ENCODE measurements at places on chromosomes 16 and 17.

GRCh38 chr16:1765826-1766225 lies 5.5 kb downstream of the NME3 start:
- no peak for DNase-seq

GRCh38 chr17:44219108-44219615 lies 313 bp downstream of the UBTF start:
- DNase-seq: peak; percentile 68

GRCh38 chr17:50676065-50676975 lies 31.4 kb downstream of the ANKRD40 start:
- DNase-seq: no peak

- DNase-seq: no peak
Measured at GRCh38 chr16:49964316-49964715, 60.7 kb upstream of the CNEP1R1 start.

DNA sequence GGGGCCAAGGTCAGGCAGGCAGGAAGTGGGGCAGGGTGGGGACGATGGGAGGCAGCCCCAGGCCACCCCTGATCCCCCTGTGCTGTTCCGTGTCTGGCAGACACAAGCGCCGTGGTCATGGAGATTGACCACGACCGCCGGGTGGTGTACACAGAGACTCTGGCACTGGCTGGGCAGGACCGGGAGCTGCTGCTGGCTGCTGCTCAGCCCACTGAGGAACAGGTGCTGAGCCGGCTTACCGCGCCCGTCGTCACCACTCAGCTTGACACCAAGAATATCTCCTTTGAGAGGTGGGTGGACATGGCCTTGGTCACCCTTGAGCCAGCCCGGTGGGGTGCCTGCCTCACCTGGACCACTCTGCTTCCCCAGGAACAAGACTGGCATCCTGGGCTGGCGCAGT lies 13.7 kb downstream of the CORO6 start:
- no peak for DNase-seq

DNA sequence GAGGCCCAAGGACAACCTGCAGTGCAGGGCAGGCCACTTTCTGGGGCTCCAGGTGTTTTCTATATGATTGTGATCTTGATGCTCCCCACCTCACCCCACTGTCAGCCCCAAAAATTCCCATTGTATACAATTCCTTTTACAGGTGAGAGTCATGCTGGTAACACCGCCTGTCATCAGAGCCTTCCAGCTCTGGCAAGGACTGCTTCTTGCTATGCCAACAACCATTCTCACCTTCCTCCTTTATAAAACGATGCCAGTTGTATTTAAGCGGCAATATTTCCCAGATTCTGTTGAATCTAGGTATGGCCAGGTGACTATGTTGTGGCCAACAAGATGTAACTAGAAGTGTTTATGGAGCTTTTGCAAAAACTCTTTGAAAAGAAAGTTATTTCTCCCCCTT lies 30.4 kb upstream of the CALB2 start:
- no peak for DNase-seq

- DNase-seq: no peak
Measured at GRCh38 chr16:77207030-77207429, 7.8 kb downstream of the SYCE1L start.

DNA sequence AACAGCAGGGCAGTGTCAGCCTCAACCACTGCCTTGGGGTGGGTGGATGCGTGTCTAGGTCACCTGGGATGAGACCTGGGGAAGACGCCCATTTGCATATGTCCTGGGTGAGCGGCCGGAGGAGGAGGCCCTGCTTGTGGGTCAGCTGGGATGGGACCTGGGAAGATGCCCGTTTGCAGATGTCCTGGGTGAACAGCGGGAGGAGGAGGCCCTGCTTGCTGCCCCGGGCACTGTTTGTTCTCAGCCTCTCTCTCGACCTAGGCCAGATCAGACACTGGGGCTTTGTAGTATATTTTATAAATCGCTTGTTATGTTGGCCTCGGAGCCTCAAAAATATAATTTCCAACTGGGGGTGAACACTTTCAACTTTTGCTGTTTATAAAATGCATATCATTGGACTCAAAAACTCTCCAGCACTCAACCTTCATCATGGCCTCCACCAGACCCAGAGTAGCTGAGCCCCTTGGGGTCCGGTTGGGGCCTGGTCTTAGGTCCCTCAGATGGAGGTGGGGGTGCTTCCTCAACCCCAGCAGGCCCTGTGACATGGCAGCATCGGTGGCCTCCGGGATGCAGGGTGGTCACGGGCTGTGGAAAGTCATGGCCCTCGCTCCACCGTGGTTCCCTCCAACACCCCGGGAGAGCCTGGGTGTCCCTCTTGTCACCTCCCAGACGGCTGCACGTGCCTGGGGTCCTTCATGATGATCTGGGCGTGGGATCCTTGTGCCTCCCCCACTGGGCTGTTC lies 17.3 kb downstream of the DBNDD1 start:
- no peak for DNase-seq

DNA sequence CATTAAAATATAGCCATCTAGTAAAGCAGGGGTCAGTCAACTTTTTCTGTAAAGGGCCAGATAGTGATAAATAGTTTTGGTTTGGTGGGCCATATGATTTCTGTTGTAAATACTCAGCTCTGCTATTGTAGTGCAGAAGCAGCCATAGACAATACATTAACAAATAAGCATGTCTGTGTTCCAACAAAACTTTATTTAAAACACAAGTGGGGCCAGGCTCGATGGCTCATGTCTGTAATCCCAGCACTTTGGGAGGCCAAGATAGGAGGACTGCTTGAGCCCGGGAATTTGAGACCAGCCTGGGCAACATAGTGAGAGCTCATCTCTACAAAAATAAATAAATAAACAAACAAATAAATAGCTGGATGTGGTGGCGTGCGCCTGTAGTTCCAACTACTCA lies 60.8 kb upstream of the TANC2 start:
- DNase-seq: no peak

DNA sequence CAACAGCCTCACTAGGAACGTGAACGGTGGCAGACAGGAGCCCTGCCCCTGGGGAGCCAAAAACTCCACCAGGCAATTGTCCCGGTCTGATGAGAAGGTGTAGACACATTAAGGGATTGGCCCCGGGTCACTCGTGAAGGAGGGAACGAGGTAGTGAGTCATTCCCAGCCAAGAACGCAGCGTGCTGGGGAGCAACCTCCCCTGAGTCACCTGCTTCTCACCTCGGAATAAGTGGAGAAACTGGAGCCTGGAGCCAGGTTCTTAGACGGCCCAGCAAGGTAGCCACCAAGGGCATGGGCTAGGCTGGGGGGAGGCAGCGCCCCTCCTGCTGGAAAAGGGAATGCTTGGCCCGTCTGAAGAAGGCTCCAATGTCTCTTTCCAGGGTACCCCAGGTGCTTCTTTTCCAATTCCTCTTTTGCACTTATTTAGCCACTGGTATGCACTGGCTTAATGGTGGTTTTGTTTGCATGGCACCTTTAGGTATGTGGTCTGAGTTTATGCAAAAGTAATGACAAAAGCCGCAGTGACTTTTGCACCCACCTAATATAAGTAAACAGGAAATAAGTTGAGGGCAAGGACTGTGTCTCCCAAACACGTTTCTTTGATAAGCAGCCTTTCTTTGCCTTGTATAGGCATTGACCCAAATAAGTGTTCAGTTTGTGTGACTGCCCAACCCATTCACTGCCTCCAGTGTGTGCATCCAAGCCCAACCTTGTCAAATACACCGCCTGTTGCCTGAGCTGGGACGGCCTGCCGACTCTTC lies 1.8 kb upstream of the HELZ start:
- no peak for DNase-seq

DNA sequence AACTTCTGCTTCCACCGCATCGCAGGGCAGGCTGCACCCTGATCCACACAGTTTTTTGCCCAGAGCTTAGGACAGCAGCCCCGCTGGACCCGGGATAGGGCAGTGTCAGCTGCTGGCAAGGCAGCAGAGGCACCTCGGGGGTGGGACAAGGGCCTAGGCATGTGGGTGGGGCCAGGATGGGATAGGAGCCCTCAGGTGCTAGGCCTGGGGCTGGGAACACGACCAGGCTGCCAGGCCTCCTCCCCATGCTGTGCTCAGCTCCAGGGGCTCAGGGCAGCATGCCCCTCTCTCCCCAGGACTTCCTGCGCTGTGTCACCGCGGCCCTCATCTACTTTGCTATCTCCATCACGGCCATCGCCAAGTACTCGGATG lies 4.6 kb downstream of the CMTM3 start:
- DNase-seq: no peak

DNA sequence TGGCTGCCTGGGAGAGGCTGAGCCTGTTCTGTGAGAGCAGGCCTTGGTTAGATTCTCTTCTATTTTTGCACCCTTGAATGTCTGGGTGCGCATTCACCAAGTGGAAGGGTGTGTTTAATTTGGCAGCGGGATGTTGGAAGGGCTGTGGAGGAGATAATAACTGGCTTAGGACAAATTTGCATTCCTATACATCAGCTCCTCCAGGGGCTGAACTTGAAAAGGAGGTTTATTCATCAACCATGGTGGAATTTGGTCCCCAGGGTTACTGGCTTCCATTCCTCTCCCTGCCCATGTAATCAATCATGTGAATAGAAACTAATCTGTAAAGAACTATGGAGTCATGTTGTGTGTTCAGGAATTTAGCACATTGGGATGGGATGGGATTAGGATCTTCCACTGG lies 100.2 kb upstream of the FOXF1 start:
- no peak for DNase-seq

- no peak for DNase-seq
Measured at GRCh38 chr17:75897160-75898019, 639 bp upstream of the TRIM65 start.

DNA sequence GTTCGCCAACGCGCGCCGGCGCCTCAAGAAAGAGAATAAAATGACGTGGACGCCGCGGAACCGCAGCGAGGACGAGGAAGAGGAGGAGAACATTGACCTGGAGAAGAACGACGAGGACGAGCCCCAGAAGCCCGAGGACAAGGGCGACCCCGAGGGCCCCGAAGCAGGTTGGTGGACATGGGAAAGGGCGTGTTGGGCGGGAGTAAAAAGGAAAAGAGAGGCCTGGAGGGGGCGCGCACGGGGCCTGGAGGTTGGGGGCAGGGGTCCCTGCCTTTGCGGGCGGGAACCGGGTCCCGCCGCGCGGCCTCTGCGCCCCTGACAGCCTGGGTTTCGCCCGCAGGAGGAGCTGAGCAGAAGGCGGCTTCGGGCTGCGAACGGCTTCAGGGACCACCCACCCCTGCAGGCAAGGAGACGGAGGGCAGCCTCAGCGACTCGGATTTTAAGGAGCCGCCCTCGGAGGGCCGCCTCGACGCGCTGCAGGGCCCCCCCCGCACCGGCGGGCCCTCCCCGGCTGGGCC lies 2.1 kb downstream of the IRX5 start:
- DNase-seq: no peak

GRCh38 chr17:29124925-29125273 lies 55.3 kb downstream of the MYO18A start:
- peak; percentile 96 for DNase-seq

DNA sequence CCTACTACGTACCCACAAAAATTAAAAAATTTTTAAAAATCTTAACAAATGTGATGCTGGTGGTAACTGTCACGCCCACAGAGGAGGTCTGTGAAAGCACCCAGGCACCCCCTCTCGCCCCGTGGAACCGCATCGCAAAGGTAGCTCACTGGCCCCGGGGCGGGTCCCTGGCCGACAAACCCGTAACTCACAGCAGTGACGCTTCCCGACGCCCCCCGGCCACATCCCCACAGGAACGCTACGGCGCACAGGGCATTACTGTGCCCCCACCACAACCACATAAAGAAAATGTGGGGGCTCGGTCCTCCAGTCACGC lies 366 bp downstream of the ANKS3 start:
- no peak for DNase-seq

DNA sequence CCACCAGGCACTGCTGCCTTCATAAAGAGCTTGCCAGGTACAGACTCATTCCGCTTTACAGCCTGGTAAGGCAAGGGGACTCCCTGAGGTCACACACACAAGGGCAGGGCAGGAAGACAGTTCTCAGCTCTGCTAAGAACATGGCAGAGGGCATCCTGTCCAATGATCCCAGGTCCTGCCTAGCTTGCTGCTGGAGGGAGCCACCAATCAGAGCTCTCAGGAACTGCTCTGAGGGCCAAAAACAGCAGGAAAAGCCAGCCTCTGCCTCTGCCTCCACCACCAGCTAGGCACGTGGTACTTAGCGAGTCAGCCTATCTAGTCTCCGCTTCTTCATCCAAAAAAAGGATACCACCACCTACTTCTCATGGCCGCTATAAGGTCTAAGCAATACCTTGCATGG lies 66.1 kb downstream of the GTF3C1 start:
- DNase-seq: no peak

DNA sequence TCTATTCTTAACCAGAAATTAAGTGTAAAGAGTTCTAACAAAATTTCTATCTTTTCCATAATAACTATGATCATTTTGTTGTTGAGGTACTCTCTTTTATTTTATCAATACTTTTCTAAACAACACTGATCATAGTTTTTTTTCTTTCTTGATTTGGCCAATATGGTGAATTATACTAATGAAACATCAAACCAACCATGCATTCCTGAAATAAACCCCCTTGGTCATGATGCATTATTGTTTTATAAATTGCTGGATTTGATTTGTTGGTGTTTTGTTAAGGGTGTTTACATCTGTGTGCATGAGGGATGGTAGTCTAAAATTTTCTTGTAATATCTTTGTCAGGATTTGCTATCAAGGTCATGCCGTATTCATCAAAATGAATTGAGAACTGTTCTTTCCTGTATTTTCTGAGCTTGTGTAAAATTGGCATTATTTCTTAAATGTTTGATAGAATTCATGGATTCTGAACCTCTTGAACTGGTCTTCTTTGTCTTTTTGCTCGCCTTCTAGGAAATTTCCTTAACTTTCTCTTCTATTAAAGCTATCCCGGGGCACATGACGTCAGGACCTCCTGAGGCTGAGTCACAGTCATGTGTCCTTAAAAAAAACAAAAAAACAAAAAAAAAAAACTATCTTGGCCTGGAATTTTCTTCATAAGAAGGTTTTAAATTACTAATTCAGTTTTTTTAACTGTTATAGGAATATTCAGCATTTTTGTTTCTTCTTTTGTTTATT lies 3.9 kb upstream of the TRIM25 start:
- no peak for DNase-seq

- DNase-seq: peak; percentile 84
Measured at GRCh38 chr17:59620518-59621259, 994 bp downstream of the CLTC start.

GRCh38 chr16:85037050-85037410 lies 9.4 kb downstream of the KIAA0513 start:
- no peak for DNase-seq

- peak; percentile 28 for DNase-seq
Measured at GRCh38 chr16:66926171-66926947, 1.0 kb upstream of the RRAD start.

GRCh38 chr17:70661342-70662222 lies 492.2 kb downstream of the KCNJ2 start:
- DNase-seq: no peak

- no peak for DNase-seq
Measured at GRCh38 chr16:55778757-55779156, 54.1 kb downstream of the CES1 start.

GRCh38 chr16:726438-727290 lies at the start of the genes CCDC78 and HAGHL:
Gene CCDC78 (minus strand): TSS chr16:726443. CDS start chr16:726367, 76 bp downstream.
Gene HAGHL (plus strand): TSS chr16:727106. CDS start chr16:727510, 404 bp downstream.
- DNase-seq: peak; percentile 68

DNA sequence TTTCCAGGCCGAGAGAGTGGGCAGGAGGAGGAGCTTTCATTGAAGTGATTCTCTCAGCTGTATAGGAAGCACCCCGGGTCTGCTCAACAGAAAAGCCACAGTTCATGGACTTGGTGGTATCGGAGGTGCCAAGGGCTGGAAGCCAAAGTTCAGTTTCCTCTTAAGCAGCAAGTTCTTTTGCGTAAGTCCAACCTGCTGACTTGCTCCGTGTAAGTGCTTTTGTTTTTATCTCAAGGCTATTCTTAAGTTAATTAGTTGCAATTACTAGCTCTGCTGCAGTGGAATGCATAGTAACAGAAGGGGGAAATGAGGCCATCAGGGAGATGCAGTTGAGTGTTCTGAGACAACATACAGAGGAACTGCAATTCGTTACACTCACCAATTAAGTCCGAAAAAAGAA lies 44.6 kb downstream of the SMIM36 start:
- no peak for DNase-seq

Data from hematopoietic multipotent progenitor cell treated with erythropoietin and hydrocortisone succinate and interleukin-3 and kit ligand, for 8 days (in vitro differentiated cells).